ENCODE measurements at places on chromosomes 3 and 15. TPM values are rescaled to one million over a fixed set of nuclear protein-coding genes. Genes with fewer than 3 reads are reported as not detected.
A peak's percentile ranks its signal among the peaks of the same experiment; 100 is the strongest.

The TMEM207 gene
- total RNA-seq: not detected

The GP9 gene
- total RNA-seq: not detected

The RMDN3 gene
- 17.3 TPM for total RNA-seq

The SLC6A11 gene
- not detected for total RNA-seq

The USP3 gene
- total RNA-seq: 15.9 TPM

The DNASE1L3 gene
- 3.7 TPM for total RNA-seq

The SLC28A1 gene
- 0.46 TPM for total RNA-seq

The IL17RE gene
- 0.46 TPM for total RNA-seq

The ANKRD63 gene
- total RNA-seq: 0.65 TPM

The NCEH1 gene
- 51.1 TPM for total RNA-seq

The GOLGA6B gene
- not detected for total RNA-seq

The MST1R gene
- total RNA-seq: 1.5 TPM

DNA sequence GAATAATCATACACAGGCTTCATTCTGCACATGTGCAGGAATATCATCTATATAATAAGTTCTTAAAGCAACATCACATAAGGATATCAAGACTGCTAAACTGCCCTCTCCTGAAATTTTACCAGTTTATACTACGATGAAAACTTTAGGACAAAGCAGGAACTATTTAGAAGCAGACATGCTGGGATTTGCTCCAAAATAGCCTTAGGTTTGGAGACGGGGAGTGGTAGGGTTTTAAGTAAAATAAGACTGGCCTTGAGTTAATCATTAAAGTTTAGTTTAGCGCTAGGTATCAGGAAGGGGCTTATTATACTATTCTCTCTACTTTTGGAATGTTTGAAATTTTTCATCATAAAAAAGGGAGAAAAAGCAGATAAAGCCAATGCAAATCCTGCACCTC is 115.8 kb downstream of the SRGAP3 start:
- DNase-seq: no peak

GRCh38 chr3:47012342-47013230 is 33.1 kb downstream of the NBEAL2 start:
- no peak for DNase-seq

DNA sequence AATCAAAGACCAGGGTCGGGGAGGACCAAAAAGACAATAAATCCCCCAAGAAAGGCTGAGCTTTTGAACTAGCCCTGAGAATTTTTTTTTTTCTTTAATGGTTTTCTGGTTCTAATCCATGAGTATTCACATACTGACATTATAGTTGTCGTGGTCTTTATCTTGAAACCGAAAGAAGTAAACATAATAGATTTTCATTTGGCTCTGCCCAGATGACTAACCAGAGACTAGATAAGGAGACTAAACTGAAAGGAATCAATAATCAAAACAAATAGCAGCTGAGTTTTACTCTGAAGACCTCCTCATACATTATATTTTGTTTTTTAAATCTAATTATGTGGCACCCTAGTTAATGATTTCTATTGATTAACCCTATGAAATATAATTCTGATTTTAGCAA is 381.4 kb downstream of the CNTN3 start:
- DNase-seq: no peak

DNA sequence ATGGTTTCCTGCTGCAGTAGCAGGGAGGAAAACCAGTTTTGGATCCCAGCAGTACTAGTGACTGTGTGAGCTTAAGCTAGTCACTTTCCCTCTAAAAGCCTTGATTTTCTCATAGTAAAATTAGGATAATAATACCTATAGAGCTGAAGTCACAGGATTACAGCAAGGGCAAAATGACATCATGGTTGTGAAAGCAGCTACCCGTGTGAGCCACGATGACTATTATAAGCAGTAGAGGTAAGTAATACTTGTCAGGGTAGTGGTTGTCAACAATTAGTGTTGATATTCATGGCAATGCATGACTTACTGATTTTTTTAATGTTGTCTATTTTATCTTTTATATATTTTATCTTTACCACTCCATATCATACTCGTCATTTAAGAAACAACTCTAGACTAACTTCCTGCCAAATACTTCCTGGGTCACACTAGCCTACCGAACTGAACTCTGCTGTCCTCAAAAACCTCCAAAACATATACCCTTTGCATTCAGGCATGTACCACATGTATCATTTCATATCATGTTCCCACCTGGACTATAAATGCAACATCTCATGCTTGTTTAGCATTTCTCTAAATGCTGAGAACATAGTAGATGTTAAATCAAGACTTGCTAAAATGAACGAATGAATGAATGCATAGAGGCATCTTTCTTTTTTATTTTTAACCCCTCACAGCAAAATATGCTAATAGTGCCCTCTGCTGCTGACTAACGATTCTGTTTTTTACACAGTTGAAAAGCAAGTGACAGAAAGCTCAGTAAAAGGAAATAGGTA is 172.6 kb downstream of the P3H2 start:
- DNase-seq: no peak

DNA sequence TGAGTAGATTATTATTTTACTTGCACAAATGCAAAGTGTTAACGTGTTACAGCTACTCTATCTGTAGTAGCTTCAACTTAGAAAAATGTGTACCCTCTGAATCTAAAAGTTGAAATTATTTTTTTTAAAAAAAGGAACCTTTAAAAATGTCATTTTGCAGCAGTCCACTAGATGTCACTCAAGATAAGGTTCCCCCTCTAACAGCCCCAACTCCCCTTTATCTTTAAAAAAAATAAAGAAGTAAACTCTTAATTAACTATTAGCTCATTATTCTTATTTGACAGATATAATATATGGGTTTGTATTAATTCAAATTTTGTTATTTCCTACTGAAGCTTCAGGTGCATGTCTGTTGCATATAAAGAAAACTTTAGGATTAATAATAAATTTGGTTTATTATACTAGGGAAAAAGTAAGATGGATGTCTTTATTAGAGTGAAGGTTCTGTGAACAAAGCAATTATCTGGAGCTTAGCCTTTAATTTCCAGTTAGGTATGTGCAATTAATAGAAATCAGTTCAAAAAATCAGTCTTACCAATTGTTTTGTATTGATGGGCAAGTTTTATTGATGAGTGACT is 288.5 kb downstream of the VGLL3 start:
- no peak for DNase-seq

DNA sequence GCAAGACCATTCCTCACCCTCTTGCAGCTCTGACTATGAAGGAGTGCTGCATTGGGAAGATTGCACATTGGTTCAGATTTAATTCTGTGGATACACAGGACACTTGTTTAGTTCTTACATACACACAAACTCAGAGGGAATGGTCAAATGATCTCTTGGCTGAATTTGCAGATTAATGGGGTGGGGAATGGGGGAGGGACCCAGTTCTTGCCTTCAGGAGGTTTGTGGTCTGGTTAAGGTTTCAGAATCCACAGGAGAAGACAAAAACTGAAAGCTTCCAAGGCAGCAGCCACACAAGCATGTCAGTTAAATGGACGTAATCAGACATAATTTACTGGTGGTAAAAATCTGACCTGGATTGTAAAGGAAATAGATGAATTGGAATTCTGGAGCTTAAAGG is 257.1 kb upstream of the ROPN1 start:
- no peak for DNase-seq

DNA sequence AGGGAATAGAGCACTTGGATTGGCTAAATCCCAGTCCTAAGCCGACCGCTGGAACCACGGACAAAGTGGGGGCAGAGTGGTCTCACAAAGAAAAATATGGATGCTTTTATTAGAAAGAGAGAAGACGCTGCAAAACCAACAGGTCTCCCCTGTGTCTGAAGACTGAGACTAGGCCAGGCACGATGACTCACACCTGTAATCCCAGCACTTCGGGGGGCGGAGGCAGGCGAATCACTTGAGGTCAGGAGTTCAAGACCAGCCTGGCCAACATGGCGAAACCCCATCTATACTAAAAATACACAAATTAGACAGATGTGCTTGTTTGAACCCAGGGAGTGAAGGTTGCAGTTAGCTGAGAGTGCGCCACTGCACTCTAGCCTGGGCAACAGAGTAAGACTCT is 61.8 kb downstream of the ZDHHC19 start:
- DNase-seq: no peak

- no peak for DNase-seq
Measured at GRCh38 chr3:41966206-41966605, 4.3 kb upstream of the ULK4 start.

- peak; percentile 46 for DNase-seq
Measured at GRCh38 chr15:69414701-69415167, 585 bp downstream of the KIF23 start.

GRCh38 chr15:35466476-35466875 is 79.5 kb downstream of the DPH6 start:
- DNase-seq: no peak

DNA sequence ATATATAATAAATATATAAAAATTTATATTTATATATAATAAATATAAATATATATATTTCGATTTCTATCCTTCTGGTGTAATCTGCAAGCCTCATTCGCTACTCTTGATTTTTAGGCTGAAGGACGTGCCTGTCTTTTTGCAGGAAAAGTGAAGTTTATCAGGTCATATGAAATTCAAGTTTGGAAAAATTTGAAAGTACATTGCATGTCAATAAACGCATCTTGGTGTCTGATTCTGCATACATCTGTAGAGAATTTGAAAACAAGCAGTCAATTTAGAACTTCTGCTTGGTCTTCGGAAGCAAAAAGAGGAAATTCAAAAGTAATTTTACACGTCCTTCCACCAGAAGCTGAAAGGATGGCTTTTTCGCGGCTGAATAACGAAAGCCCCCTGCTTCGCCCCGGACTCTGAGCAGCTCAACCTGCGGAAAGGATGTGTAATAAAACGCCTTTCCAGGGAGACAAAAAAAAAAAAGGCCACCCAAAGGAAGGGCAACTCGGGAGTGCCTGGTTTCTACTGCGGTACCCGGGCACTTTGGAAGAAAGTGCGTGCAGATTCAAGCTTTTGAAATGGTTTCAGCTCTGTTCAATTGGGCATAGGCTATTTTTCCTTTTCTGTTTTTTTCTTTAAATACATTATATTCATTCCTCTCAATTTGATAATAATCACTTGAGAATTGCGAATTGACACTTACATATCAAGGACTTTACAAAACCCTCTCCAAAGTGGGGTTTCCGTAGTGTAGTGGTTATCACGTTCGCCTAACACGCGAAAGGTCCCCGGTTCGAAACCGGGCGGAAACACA is 1.5 kb upstream of the MYNN start:
- peak; percentile 62 for DNase-seq

Measured in Right ventricle myocardium superior (tissue), 1 donor.